Glutamatergic neuron (in vitro differentiated cells): ENCODE measurements at places on chromosomes 7 and 10. TPM values are rescaled to one million over a fixed set of nuclear protein-coding genes. Genes with fewer than 3 reads are reported as not detected.

GRCh38 chr7:122260336-122260735, 44.2 kb downstream of the FEZF1 start:
- no peak for DNase-seq

DNA sequence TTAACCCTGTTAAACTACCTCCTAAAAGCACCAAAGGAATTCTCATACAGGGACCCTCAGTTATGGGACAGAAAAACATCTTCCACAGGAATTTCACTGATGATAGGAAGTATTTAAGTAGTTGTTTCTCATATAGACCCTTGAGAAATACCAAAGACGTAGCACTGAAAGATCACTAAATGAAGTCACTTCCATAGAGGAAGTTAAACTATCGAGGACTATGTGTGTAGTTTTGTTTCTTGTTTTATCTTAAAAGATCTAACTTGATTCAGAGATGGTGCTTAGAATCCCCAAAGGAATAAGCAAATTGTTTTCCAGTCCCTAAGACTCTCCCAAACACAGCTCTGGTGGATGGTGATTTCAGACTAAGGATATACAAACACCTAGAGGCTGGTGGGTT, 94.8 kb upstream of the AFAP1L2 start:
- DNase-seq: no peak

- peak; percentile 100 for DNase-seq
Observed at GRCh38 chr10:119817991-119818888, 54.4 kb downstream of the MCMBP start.

Gene ATP6V1F
- total RNA-seq: 133 TPM

Gene TMEM213
- not detected for total RNA-seq

DNA sequence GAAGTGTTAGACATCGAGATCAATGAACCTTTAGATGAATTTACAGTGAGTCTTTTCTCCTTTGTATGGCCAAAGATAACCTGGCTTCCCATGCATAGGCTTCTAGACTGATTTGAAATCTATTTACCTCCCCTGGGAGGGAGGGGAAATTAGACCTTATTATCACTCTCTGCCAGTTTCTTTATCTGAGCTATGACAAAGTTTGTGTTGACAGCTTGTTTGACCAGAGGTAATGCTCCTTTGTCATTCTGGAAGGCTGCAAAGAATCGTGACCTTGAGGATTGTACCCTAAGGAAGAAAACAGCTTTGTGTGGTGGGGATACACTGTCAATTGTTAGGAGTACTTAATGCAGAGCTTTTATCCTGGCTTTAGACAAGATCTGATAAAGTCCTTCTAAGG, 36.4 kb downstream of the RBM33 start:
- DNase-seq: no peak

Gene FRMD4A
- 70.6 TPM for total RNA-seq

DNA sequence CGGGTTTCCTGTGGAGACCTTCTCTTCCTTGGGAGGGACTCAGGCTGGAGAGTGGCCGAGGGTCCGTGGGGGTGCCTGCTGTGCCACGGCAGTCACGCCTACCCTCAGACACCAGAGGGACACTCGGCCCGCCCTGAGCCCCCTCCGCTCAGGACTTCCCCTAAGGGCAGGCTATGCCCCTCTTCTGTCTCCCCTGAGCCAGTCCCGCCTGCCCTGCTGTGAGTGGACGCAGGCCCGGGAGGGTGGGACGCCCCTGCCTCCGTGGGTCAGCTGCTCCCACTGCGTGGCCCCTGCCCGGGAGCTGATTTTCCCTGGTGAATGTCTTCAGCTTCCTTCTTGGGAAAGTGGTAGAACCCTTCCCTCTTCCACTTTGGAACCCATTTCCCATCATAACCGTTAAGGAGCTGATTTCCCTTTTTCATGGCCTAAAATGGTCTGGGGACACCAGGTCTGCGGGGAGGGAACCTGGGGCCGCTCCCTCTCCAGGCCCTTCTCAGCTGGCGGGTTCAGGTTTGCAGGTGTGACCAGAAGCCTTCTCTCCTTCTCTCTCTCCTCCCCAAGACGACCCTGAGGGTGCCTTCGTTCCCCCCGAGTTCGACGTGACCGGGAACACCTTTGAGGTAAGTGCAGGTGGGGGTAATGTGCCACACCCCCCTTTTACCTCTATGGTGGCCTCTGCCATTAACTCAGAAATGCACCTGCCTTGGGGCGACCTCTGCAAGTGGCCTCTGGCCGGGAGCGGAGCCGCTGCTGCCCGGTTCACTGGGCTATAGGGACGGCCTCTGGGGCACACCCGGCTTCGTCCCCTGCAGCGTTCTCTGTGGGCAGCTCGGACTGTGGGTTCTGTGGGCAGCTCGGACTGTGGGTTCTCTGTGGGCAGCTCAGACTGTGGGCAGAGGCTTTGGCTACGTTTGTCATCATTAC, 7.9 kb downstream of the KNDC1 start:
- DNase-seq: no peak

Gene GNAT3
- 2.0 TPM for total RNA-seq

GRCh38 chr10:61455656-61456055, 2.5 kb upstream of the TMEM26 start:
- no peak for DNase-seq

Gene CPA2
- not detected for total RNA-seq

GRCh38 chr7:50584386-50584785, 19.2 kb upstream of the DDC start:
- no peak for DNase-seq

DNA sequence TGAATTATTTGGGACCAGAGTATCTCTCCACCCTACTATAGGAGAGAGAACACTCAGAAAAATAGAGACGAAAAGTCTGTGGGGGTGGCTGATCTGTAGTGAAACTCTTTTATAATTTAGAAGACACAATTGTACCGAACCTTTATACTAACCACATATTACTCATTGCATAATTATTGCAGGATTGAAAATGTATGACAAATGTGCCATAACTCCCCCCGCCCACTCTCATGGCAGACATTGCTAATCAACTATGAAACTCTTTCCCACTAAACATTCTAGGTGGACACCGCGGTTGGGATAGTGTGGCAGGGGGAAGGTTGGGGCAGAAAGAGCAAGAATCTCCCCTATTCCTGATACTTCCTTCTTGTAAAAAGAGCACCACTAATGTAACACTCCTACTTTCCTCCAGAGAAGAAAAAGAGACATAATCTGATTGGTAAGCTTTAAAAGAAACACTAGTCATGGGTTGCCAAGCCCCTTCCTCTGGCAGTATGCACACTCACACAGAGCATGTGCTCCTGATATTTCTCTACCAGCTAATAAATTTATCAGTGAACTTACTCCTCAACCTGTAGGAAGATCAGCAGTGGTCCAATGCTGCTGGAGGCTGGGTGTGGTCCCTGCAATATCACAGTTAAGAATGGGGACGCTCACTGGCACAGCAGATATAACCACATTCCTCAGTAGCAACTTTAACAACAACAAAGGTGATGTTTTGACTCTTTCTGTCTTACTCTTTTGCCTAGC, 18.7 kb upstream of the ARID5B start:
- no peak for DNase-seq

Gene FXYD4
- total RNA-seq: not detected

DNA sequence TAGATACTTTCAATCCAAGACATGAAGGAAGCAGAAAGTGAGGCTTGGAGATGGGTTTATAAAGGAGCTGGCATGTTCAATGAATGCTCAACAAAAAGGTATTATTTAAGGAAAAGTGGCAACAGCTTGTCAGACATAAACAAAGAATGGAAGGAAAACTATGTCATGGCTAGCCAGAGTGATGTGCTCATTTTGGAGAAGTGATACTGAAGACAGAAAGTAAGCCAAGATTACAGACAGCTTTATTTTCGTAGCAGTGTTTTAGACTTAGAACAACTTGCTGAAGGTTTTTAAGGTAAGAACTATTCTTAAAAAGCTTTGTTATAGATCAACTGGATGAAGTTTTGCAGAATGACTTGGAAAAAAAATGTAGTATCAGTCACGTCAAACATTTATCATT, 160.5 kb upstream of the FERD3L start:
- DNase-seq: no peak

GRCh38 chr7:83347945-83348444, 185.3 kb upstream of the PCLO start:
- no peak for DNase-seq

GRCh38 chr10:126908729-126909128, 3.5 kb downstream of the DOCK1 start:
- DNase-seq: no peak

DNA sequence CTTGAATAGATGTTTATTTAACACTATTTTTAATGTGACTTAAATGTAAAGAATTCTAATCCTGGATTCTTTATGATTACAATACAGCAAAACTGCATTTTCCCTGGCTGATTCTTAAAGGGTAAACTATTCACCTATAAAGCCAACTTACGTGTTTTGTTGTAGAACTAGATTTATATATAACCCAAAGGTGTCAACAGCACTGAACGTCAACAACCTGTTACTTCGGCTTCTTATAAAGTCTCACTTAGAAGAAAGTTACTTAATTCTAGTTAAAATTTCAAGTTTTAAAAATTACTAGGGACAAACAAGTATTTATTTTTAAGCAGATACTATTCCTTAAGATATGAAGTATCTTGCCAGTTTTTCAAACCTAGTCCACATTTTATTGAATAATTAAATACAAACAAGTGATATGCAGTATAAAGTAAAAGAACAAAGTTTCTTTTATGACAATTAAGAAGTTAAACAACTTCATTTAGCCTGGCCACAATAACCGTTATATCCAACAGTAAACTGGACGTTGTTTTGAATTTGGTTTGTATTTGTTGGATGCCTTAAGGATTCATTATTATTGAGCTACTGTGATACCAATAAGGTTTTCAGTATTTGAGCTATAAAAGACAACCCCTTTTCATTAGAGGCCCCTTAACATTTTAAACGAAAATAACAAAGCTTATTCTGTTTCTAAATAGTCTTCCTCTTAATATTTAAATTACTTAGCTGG, 83.1 kb downstream of the SNX10 start:
- DNase-seq: no peak

- DNase-seq: no peak
Observed at GRCh38 chr10:43249962-43250614, 16.8 kb downstream of the RASGEF1A start.
